Right ventricle myocardium inferior (tissue), 1 donor: ENCODE measurements at places on chromosomes 4 and X. TPM values are rescaled to one million over a fixed set of nuclear protein-coding genes. Genes with fewer than 3 reads are reported as not detected.

GRCh38 chr4:15766821-15767220, 11.3 kb upstream of the CD38 start:
- no peak for DNase-seq

DNA sequence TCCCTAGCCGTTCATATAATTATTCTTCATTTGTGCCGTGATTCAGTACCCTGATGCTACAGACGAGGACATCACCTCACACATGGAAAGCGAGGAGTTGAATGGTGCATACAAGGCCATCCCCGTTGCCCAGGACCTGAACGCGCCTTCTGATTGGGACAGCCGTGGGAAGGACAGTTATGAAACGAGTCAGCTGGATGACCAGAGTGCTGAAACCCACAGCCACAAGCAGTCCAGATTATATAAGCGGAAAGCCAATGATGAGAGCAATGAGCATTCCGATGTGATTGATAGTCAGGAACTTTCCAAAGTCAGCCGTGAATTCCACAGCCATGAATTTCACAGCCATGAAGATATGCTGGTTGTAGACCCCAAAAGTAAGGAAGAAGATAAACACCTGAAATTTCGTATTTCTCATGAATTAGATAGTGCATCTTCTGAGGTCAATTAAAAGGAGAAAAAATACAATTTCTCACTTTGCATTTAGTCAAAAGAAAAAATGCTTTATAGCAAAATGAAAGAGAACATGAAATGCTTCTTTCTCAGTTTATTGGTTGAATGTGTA, 7.0 kb downstream of the SPP1 start:
- DNase-seq, result no peak

- DNase-seq, result no peak
These were observed 6.0 kb downstream of the FGF16 start for GRCh38 chrX:77453190-77453589.

DNA sequence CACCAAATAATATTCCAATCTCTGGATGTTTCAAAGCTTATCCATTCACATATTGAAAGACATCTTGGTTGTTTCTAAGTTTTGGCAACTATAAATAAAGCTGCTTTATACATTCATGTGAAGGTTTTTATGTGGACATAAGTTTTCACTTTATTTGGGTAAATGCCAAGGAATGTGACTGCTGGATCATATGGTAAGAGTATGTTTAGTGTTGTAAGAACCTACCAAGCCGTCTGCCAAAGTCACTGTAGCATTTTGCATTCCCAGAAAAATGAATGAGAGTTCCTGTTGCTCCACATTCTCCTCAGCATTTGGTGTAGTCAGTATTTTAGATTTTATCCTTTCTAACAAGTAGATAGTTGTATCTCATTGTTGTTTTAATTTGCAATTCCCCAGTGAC, 1047.7 kb downstream of the C4orf33 start:
- DNase-seq, result no peak

The UGT2B10 gene
- total RNA-seq, result not detected

GRCh38 chr4:184011826-184012380, 106.8 kb downstream of the STOX2 start:
- no peak for DNase-seq

The MAGEA1 gene
- not detected for total RNA-seq

GRCh38 chr4:6125103-6125651, 75.2 kb downstream of the JAKMIP1 start:
- no peak for DNase-seq

The GSX2 gene
- not detected for total RNA-seq

The SPATA18 gene
- 3.1 TPM for total RNA-seq

GRCh38 chr4:16752150-16752549, 146.3 kb downstream of the LDB2 start:
- DNase-seq, result no peak

- DNase-seq, result no peak
These were observed 65.3 kb downstream of the ELOVL6 start for GRCh38 chr4:110132816-110133719.

- DNase-seq, result no peak
These were observed 65.5 kb upstream of the HHIP start for GRCh38 chr4:144580430-144580829.

The ASB12 gene
- 2.5 TPM for total RNA-seq

The ADGRG4 gene
- total RNA-seq, result not detected

The HTN3 gene
- total RNA-seq, result not detected

GRCh38 chr4:66606908-66607307, 936.6 kb upstream of the EPHA5 start:
- DNase-seq, result no peak

- DNase-seq, result no peak
These were observed 160.1 kb downstream of the PTCHD1 start for GRCh38 chrX:23494741-23495140.

DNA sequence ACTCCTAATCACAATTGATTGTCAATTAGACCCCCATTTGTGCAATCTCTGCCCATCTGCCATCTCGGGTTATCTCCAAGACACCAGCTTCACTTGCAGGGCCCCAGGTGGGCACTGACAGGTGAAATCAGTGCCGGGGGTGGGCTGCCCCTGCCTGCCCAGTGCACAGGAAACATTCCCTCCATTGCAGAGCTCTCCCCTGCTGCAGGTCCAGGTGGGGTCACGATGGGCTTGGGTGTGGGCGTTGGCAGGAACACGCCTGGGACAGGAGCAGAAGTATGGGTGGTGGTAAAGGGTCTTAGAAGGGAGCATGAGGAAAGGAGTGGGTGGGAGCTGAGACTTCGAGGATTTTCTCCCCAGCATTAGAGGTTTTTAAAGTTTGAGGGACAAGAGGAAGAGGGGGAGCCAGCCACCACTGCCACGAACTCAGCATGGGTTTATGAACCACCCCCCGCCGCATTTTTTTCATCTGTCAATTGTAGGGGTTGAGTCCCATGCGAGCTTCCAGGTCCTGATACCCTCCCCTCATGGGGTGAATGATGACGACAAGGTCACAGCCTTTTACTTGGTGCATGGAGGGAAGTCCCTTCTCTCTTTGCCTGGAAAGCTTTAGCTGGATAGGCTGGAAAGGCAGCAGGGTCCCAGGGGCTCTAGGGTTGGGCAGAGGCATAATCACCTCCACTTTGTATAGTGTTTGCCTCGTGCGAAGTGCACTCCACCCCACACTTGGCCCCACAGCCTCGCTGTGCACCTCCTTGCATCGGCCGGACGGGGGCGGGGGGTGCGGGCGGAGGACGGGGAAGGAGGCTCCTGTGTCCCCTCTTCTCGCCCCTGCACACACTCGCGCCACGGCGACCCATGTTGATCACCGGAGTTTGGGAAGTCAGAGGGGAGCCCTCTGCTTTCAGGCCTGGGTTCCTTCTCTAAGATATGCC, 3.5 kb upstream of the NKX1-1 start:
- DNase-seq, result no peak

GRCh38 chrX:48794911-48795515, 6.9 kb upstream of the HDAC6 start:
- no peak for DNase-seq

GRCh38 chr4:85717351-85717750, 242.4 kb downstream of the ARHGAP24 start:
- DNase-seq, result no peak

- no peak for DNase-seq
These were observed 260.8 kb upstream of the TENM3 start for GRCh38 chr4:181982437-181982836.

The TMEM156 gene
- total RNA-seq, result not detected

DNA sequence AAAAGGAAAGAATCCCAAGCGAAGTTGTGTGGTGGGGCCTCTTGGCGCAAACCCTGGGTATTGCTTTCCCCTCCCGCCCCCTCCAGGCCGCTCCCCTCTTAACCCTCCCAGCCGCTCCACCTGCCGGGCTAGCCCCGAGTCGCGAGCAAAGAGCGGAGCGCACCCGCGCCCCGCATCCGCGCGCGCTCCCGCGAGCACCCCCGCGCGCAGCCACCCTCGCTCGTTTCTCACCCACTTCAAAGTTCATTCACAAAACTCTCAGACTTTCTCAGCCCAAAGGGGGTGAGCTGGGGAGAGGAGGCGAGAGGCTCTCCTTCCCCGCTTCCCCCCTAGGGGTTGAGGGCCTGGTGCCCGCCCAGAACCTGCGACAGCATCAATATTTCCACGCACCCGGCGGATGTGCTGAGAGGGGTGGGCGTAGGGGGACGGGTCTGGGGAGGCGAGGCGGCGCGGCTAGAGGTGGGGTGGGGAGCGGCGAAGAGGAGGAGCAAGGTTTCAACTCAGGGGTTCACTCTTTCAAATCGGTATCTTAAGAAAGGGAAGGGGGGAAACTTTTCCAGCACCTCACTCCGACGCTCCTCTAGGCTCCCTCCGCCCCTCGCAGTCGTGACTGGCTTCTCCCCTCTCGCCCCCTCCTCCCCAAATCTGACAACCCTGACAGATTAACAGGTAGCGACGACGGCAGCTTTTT, 1.8 kb downstream of the MAML3 start:
- DNase-seq, result peak; percentile 67

The NAAA gene
- total RNA-seq, result 9.1 TPM

The CYTL1 gene
- total RNA-seq, result 0.81 TPM

- no peak for DNase-seq
These were observed 773.6 kb upstream of the DIAPH2 start for GRCh38 chrX:95911062-95911461.

GRCh38 chr4:81783558-81783957, 311.9 kb upstream of the RASGEF1B start:
- no peak for DNase-seq
